ENCODE measurements at places on chromosomes 7 and 10.

DNA sequence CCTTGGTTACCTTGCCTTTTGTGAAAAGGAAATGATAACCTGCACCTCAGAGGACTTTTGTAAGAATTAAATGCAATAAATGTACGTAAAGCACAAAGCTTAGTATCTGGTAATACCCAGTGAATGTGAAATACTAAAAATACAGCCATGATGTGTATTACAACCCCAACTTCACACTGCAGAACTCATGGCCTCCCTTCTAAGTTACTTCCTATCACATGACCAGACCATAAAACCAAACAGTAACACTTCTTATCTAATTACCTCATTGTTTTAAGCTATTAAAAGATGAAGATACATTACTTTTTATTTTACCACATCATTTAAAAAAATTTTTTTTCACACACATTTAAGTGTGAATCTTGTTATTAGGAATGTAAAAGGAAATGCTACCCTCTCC, 29.0 kb downstream of the VPS41 start:
- DNase-seq, result no peak

DNA sequence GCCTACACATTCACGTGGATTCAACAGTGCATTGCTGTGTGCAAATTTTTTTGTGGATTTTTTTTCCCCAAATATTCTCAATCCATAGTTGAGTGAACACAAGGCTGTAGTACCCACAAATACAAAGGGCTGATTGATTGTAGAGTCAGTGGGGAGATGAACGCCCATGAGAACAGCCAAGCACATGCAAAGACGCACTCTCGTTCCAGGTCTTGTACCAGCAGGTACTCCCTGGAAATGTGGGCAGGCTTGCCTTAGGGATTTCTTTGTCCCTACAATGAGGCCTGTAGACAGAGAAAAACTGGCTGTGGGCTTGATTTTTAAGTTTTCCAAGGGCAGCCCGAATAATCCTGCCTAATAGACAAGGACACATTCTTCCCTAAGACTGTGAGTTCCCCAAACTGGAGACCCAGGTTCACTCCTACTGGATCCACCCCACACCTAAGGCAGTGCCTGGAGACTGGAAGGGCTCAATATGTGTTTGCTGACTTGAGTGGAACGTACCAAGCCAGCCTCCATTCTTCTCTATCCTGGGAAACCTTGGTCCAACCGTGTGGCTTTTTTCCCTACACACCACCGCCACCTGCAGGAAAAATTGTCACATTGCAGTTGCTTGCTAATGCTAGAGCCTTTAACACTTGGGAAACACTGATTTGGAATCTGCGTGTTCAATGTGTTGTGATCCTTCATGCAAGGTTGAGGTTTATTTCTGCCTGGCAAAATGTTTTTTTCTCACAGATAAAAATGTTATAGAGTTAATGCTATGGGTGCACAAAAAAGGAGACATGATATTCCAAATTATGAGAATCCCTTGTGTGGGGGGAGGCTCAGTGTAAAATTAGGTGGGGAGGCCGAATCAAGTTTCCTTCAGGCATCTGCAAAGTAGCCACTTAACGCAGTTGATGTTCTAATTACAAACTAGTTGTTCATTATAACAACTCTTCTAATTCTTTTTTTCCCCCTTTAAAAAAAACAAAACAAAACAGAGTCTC, 49.3 kb downstream of the PPP1R17 start:
- peak; percentile 82 for DNase-seq

DNA sequence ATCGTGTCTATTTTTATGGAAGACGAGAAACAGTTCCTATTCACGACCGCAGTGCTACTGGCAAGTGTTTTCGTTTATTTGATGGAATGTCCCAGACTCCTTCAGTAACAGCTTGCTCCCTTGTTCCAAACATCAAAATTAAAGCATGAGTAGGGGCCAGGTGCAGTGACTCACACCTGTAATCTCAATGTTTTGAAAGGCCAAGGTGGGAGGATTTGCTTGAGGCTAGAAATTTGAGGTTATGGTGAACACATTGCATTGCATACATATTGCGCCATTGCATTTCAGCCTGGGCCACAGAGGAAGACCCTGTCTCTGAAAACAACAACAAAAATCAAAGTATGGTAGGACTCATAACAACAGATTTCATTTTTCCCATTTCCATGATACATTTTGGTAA, 22.8 kb downstream of the PTTG1IP2 start:
- DNase-seq, result no peak

- DNase-seq, result no peak
Measured at GRCh38 chr10:22615819-22616499, 98.4 kb downstream of the PIP4K2A start.

DNA sequence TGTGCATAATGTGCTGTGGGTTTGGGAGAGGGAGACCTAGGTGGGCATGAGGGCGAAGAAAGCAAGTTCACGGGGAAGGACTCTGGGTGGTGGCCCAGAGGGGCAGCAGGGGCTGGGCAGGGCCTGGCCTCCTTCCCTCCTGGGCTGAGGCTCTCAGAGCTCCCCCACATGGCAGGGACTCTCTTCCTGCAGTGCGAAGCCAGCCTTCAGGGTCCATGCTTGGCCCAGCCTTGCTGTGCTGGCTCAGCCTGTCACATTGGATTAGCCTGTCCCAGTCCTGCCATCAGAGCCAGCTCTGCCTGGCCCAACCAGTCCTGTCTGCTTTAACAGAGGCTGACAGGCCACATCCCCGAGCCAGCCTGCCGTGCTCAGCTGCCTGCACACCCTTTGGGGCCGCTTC, 20.4 kb upstream of the ZNF488 start:
- DNase-seq, result no peak

GRCh38 chr7:158443688-158444483, 143.7 kb downstream of the PTPRN2 start:
- no peak for DNase-seq

DNA sequence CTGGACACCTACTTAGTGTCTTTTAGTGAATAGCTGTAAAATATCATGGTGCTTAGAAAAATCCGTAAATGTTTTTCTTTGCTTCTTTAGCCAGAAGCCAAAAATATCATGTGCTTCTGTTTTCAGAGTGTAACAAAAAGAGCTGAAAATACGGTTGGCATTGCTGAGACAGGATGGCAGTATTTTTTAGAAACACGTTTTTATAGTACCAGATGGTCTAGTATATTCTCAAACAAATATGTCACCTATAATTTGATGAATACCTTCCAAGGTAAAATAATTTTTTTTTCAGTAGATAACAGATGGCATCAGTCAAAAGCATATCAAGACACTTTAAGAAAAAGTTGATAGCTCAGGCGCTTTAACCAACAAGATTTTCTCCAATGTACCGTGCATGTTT, 326.6 kb downstream of the PHF14 start:
- DNase-seq, result no peak

GRCh38 chr10:77846718-77847311, 79.7 kb downstream of the DLG5 start:
- DNase-seq, result peak; percentile 88

DNA sequence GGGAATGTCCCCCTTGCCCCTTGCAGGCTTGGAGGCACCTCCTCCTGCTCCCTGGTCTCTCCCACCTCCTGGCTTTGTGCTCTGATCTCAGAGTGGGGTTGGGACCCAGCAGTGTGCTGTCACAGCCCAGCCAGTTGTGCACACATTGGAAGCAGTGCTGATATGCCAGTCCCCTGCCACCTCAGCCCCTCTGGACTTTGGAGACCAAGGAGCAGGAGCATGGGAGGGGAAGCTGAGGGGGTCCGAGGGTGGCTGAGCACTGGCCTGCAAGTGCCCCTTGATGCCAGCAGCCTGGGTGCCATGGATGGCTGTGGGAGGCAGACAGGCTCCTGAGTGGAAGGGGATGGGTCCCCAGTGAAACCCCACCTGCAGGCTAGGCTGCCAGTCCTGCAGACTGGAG, 235.4 kb downstream of the ZNF716 start:
- DNase-seq, result no peak

DNA sequence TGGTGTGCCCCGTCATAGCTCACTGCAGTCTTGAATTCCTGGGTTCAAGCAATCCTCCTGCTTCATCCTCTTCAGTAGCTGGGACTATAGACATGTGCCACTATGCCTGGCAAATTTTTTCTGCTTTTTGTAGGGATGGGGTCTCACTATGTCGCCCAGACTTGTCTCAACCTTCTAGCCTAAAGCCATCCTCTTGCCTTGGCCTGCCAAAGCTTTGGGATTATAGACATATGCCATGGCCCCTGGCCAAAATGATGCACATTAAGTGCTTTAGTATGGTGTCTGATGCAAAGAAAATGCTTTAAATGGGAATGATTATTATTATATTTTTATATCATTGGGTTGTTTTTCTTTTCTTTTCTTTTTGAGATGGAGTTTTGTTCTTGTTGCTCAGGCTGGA, 33.2 kb upstream of the VCL start:
- no peak for DNase-seq

DNA sequence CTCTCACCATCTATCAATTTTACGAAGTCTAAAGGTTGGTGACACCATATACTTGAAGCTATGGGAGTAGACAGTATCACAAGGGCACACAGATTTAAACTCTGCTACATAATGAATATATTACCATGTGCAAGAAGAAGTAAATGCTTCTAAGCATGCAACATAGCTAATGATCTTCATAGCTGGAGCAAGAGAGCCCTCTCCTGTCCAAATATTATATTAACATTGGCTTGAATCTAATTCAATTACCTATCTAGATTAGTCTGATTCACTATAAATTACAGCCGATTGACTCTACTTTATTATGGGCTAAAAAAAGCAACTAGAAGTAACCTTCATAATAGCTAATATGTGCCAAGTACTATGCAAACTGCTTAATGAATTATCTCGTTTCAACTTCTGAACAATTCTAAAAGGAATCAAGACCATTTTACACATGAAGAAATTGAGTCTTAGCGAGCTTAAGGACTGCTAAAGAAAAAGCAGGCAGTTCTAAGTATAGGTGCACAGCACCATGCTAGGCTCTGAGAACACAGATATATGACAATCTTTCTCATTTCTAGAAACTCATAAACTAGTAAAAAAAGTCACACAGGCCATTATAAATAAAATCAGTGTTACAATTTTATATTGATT, 21.9 kb downstream of the FRA10AC1 start:
- no peak for DNase-seq

DNA sequence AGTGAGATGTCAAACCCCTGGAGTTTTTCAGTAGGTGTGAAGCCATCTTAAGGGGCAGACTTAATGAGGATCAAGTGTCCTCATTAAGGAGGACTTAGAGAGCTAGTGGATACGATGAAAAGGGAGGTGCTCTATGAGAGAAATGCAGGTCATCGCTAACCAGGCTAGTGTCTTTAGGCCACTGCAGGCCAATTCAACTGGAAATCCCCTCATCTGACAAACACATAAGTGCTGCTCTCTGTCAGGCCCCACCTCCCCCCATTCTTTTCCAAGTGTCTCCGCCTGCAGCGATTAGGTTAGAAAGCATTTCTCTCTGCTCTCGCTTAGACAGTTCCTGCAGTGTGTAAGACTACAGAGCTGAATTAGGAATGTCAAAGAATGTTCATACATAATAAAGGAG, 33.7 kb downstream of the RBM28 start:
- DNase-seq, result no peak

DNA sequence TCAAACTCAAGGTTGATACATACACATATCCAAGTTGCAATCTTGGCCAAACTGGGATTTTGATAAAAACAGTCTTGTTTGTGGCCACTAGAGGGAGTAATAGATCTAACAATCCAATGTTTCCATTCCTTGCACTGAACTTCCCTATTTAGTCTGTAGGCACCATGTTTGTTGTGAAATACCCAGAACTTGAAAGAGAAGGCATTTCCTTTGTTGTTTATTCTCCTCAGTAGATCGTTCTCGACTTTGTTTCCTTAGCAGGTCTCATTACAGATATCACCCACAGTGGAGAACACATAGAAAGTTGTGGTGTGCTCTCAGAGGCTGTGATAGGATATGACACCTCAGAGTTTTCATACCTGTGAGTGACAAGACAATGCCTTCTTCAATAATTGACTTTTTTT, 70.3 kb upstream of the MXI1 start:
- DNase-seq, result peak; percentile 83

- no peak for DNase-seq
Measured at GRCh38 chr7:100154651-100155491, 3.7 kb downstream of the TRAPPC14 start.

- peak; percentile 86 for DNase-seq
Measured at GRCh38 chr10:97333601-97334369, 744 bp downstream of the FRAT2 start.

GRCh38 chr7:55794527-55794926, 68.0 kb downstream of the SEPTIN14 start:
- DNase-seq, result no peak

- DNase-seq, result peak; percentile 93
Measured at GRCh38 chr7:39949971-39950472, at the start of gene CDK13. Gene CDK13 (plus strand): TSS chr7:39950256. CDS start chr7:39950642, 386 bp downstream.

- DNase-seq, result no peak
Measured at GRCh38 chr7:84085998-84086397, 108.6 kb downstream of the SEMA3A start.

DNA sequence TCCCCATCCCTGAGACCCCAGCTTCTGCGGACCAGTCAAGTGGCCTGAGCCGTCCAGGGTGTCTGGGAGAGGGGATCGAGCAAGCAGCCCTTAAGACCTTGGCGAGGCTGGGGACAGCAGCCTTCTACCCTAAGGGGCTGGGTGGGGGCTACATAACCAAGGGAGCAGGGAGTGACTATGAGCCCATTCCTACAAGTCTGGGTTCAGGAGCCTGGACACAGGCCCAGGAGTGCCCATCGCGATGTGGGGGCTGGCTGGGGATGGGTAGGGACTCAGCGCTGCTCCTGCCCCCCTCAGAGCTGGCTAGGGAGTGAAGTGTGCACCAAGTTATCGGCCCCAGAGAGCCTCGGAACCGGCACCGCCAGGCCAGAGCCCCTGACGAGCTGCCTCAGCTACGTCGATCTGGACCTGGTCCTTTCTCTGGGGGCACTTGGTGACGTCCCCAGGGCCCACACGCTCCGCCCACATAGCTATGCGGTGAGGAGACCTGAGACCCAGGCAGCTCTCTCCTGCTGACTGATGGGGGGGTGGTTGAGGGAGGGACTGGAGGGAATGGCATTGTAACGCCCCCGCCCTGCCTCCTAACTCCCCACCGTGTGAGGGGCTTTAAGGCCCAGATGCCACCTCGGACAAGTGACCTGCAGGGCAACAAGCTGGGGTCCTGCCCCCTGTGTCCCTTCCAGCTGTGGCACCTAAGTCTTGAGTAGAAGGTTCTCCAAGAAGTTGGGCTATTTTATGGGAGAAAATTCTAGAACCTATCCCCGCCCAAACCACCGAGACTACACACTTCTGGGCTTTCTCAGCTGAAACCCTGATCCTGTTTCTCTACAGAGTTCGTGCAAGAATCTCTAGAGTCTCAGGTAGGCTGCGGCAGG, 2.5 kb downstream of the SAP25 start:
- DNase-seq, result peak; percentile 62

GRCh38 chr10:95221124-95221523, 27.1 kb downstream of the ACSM6 start:
- DNase-seq, result no peak

DNA sequence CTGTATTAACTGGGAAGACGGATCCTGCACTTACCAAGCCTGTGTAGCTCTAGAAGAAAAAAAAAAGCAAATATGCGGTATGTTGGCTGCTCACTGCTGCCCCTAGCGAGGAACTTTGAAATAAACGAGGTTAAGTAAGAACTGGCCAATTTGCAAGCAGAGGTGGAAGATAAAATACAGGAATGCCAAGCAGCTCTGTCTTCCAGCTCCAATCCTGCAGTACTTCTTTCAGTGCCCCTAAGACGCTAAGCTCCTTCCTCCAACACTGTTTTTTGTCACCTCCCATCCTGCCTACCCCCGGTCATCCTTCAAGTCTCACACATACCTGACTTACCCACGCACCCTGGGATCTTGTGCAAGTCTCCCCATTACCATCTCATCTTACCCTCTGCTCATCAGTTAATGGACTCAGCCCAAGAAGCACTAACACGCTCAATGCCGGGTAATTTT, 809 bp downstream of the C10orf143 start:
- DNase-seq, result peak; percentile 91

All from kidney (tissue), 22 donors.